Naive thymus-derived CD8-positive, alpha-beta T cell (primary cell): ENCODE measurements at places on chromosomes 2 and 18.

- no peak overlapping the region for H3K27ac ChIP-seq
- H3K4me1 ChIP-seq: no peaks in the 10 kb centered on the region
- no peaks in the 10 kb centered on the region for H3K36me3 ChIP-seq
- H3K27me3 ChIP-seq: no peaks in the 10 kb centered on the region
These were observed 418.7 kb downstream of the MEIS1 start for GRCh38 chr2:66853585-66853984.

DNA sequence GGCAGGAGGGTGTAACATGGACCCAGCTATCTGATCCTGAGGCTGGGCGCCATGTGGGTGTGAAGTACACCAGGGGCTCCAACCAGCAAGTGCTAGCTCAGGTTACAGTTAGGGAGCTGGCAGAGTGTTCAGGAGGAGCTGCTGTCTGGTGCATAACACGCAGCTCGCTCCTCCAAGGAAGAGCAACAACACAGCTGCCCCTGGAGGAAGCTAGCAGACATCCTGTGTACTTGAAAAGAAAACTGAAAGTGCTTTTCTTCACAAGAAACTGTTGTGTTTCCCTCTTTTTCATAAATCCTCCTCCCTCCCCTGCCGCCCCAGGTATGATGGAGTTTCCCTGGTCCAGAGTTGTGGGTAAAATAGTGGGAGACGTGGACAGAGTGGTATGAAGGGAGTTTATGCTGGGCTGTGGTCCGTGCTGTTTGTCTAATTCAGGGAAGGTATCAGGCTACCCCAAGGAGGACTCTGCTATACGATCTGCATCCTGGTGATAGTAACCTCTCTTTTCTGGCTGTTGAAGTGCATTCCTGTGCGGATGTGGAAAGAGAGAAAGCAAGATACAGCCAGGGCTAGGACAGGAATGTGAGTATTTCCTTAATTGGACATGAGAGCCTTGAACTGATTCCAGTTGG, 6.1 kb upstream of the LBH start:
- H3K4me3 ChIP-seq: peak overlapping the region; percentile 94
- peaks cover 86% of the 10 kb centered on the region for H3K4me1 ChIP-seq
- DNase-seq: peak; percentile 29
- H3K27ac ChIP-seq: peak overlapping the region; percentile 99

GRCh38 chr2:195649629-195650190, 7.3 kb upstream of the SLC39A10 start:
- no peaks in the 10 kb centered on the region for H3K27me3 ChIP-seq
- H3K4me1 ChIP-seq: peaks cover 25% of the 10 kb centered on the region
- H3K4me3 ChIP-seq: peak overlapping the region; percentile 30
- peak overlapping the region; percentile 86 for H3K27ac ChIP-seq

DNA sequence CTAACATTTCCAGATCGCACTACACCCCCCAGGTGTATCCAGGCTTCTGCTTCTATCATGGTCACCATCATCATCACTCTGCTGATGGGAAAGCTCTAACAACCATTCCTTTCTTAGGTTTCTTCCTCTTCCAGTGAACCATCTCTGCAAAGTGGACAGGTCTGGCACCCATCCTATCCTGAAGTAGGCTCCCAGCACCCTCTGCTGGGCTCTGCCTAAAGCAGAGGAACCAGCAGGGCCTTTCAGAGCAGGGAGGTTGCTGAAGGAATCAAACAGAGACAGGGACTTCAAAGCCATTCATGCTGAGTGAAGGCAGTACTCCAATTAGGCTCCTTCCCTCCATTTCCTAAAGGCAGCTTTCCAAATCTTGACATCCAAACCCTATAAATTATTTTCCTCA, 27.2 kb upstream of the SATB2 start:
- no peak overlapping the region for H3K27ac ChIP-seq
- no peaks in the 10 kb centered on the region for H3K36me3 ChIP-seq
- H3K4me1 ChIP-seq: no peaks in the 10 kb centered on the region
- H3K4me3 ChIP-seq: no peak overlapping the region

DNA sequence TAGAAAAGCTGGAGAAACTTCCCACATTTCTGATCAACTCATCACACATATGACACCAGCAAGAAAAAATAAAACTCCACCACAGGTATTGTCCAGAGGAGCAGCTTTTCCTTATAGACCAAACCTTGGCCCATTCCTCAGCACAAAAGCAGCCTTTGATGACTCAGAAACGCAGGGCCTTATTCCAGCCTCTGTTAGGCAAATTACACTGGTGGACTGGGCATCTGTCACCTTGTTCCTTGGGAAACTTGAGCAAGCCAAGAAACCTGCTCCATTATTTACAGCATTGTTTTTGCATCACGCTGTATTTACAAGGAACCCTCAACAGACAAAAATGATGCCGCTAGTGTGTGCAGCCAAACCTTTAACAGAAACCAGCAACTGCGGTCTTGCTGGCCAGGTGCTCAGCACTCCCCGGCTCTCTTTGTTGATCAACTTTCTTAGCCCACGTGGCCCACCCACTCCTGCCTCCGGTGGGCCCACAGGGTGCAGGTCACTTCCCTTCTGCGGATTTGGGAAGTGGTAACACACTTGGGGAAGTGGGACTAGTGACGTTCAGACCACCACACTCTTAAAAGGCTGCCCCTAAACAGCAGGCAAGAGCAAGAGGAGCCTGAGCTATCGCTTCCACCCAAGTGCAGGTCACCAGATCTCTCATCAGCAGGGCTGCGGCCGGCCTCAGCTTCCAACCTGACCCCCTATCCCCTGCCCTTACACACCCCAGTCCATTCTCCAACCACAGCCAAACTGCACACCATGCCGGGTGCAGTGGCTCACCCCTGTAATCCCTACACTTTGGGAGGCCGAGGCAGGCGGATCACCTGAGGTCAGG, 1.5 kb downstream of the AP1S3 start:
- H3K27ac ChIP-seq: peak overlapping the region; percentile 59
- peaks cover 2% of the 10 kb centered on the region for H3K27me3 ChIP-seq
- DNase-seq: no peak
- H3K4me1 ChIP-seq: peaks cover 4% of the 10 kb centered on the region
- peak overlapping the region; percentile 94 for H3K4me3 ChIP-seq

DNA sequence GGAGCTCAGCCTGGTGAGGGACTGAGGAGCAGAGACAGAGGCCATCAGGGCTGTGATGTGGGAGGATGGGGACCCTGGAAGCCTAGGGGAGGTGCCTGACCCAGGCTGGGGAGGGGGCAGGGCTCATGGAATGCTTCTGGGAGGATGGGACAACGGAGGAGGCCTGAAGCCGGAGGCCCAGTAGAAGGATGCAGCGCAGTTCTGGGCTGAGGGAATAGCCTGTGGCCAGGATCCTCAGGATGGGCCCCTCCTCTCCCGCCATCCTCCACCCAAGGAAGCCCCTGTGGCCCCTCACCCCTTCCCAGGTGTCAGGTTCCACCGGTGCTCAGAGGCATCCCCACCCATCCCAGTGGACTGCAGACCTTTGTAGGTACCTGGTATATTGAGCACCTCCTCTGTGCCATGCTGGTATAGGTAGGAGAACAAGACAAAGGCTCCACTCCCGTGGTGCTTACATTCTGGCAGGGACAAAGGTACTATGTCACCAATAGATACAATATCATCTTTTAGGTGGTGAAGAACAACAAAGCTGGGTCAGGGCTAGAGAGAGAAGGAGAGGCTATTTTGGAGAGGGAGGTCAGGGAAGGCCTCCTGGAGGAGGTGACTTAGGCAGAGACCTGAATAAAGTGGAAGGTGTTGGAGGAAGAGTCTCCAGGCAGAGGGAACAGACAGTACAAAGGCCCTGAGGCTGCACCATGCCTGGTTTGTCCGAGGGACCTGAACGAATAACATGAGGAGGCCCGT, 2.7 kb downstream of the ZAP70 start:
- H3K27me3 ChIP-seq: no peaks in the 10 kb centered on the region
- H3K4me3 ChIP-seq: peak overlapping the region; percentile 88
- no peak for DNase-seq
- peaks cover 91% of the 10 kb centered on the region for H3K4me1 ChIP-seq

GRCh38 chr18:59481436-59481835, 122.4 kb upstream of the LMAN1 start:
- no peak for DNase-seq
- peaks cover 14% of the 10 kb centered on the region for H3K27me3 ChIP-seq
- H3K27ac ChIP-seq: no peak overlapping the region
- no peak overlapping the region for H3K4me3 ChIP-seq
- no peaks in the 10 kb centered on the region for H3K4me1 ChIP-seq

DNA sequence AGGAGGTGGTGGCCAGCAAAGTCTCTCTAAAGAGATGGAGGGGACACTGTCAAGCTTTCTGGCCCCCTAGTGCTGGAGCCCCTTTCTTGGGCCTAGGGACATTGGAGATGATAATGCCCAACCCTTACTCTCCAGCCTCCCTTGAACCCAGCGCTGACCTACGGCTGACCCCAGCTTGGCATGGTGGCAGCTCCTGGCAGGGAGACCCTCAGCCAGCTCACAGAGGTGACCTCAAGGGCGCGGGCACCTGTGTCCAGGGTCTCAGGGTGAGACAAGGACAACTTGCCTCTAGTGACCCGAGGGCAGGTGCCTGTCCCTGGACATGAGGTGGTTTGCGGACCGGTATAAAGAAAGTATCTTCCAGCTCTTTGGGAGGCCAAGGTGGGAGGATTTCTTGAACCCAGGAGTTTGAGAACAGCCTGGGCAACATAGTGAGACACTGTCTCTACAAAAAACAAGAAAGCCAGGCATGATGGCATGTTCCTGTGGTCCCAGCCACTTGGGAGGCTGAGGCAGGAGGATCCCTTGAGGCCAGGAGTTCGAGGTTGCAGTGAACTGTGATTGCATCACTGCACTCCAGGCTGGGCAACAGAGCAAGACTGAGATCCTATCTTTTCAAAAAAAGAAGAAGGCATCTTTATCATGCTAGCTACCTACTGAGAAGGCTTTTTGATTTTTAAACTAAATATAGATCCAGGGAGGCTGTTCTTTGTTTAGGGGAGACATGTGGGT, 3.3 kb upstream of the PER2 start:
- H3K4me1 ChIP-seq: peaks cover 26% of the 10 kb centered on the region
- H3K4me3 ChIP-seq: no peak overlapping the region
- no peaks in the 10 kb centered on the region for H3K36me3 ChIP-seq
- no peak for DNase-seq
- H3K27ac ChIP-seq: no peak overlapping the region

DNA sequence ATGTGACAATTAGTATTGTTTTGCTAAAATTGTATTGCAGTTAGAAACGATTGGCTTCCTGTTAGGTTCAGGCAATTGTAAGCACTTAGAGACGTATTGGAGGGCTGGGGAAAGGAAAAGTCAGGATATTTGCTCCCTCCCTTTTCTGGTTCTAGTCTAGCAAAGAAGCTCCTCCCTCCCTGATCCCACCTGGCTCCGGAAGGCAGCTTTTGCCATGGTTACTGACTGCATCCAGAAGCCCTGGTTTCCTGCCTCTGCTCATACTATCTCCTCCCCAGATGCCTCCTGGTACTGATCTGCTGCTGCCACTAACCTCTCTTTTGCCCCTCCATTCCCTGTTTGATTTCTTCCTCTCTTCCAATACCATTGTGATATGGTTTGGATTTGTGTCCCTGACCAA, 275.9 kb downstream of the MREG start:
- no peak overlapping the region for H3K27ac ChIP-seq
- no peak overlapping the region for H3K4me3 ChIP-seq
- no peaks in the 10 kb centered on the region for H3K36me3 ChIP-seq

DNA sequence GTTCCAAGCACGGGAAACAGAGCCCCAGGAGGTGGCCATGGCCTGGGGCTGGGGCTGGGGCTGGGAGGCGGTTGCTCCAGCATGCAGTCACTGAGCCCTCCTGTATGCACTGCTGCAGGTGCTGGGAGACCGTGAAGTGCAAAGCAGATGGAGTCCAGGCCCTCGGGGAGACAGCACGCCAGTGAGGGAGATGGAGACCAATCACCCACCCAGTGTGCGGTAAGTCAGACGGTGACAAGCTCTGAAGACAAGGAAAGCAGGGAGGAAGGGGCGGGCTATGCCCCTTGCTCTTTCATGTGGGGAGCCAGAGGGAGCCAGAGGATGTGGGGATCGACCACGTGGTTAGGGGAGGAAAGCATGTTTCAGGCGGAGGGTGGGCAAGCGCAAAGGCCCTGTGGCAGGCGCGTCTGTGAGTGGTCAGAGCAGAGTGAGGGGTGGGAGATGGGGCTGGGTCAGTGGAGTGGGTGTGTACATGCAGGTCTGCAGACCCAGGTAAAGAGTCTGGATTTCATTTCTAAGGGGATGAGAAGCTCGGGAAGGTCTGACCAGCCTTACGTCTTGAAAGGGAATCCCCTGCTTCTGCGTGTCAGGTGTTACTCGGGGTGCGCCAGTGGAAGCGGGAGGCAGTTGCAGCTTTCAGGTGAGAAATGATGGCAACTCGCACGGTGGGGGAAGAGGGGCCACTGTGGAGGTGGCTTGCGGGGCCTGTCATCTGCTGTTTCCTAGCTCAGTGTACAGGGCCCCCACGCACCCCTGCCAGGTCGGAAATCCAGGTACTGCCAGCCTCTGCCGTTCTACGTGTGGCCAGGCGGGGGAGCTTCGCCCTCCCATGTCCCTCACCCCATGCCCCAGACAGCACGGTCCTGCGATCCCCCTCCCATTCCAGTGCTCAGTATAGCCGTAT, 19.4 kb downstream of the RRM2 start:
- DNase-seq: no peak
- H3K27me3 ChIP-seq: no peaks in the 10 kb centered on the region
- H3K27ac ChIP-seq: peak overlapping the region; percentile 59
- H3K4me1 ChIP-seq: peaks cover 29% of the 10 kb centered on the region
- H3K4me3 ChIP-seq: peak overlapping the region; percentile 68

GRCh38 chr2:135840601-135841000, 3.6 kb upstream of the LCT start:
- no peaks in the 10 kb centered on the region for H3K27me3 ChIP-seq
- peak overlapping the region; percentile 23 for H3K27ac ChIP-seq
- H3K4me3 ChIP-seq: no peak overlapping the region
- H3K36me3 ChIP-seq: peaks cover 5% of the 10 kb centered on the region

DNA sequence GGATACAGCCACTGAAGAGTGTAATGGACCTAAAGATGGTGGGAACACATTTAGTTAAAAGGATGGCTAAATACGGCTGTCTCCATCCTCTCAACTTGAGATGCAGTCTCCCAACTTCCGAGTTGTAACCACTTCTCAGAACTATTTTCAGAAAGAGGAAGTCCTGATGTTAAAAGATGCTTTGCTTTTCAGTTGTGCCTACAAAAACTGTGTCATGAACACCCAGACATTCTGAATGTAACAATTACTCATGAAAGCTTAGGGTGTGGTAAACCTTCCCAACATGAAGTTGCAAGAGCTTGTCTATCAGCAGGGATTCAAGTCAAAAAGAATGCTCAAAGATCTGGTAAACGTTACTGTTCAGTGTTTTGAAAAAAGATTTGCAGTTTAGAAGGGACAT, 147.9 kb downstream of the DOCK10 start:
- H3K4me1 ChIP-seq: peaks cover 60% of the 10 kb centered on the region
- H3K4me3 ChIP-seq: peak overlapping the region; percentile 5
- H3K27me3 ChIP-seq: no peaks in the 10 kb centered on the region
- H3K27ac ChIP-seq: peak overlapping the region; percentile 79
- no peak for DNase-seq
- H3K36me3 ChIP-seq: peaks cover 27% of the 10 kb centered on the region

GRCh38 chr2:183224948-183225347, 100.7 kb downstream of the NUP35 start:
- no peaks in the 10 kb centered on the region for H3K27me3 ChIP-seq
- no peak overlapping the region for H3K4me3 ChIP-seq
- no peak for DNase-seq
- H3K4me1 ChIP-seq: no peaks in the 10 kb centered on the region
